HCT116 (cell line): ENCODE measurements at places on chromosomes 5 and 9. TPM values are rescaled to one million over a fixed set of nuclear protein-coding genes. Genes with fewer than 3 reads are reported as not detected.

GRCh38 chr9:72326641-72327040, 38.4 kb downstream of the ZFAND5 start:
- H3K4me3 ChIP-seq = no peak overlapping the region
- H3K27ac ChIP-seq = no peak overlapping the region
- DNase-seq = no peak
- no peaks in the 10 kb centered on the region for H3K36me3 ChIP-seq
- H3K4me1 ChIP-seq = no peaks in the 10 kb centered on the region

GRCh38 chr9:27195191-27195590, 86.2 kb downstream of the TEK start:
- no peak for DNase-seq
- peak overlapping the region; percentile 52; the same call in 1 of the 2 replicates for H3K27ac ChIP-seq
- H3K4me1 ChIP-seq = peaks cover 16% of the 10 kb centered on the region
- H3K27me3 ChIP-seq = no peaks in the 10 kb centered on the region
- no peaks in the 10 kb centered on the region for H3K36me3 ChIP-seq
- H3K4me3 ChIP-seq = no peak overlapping the region

DNA sequence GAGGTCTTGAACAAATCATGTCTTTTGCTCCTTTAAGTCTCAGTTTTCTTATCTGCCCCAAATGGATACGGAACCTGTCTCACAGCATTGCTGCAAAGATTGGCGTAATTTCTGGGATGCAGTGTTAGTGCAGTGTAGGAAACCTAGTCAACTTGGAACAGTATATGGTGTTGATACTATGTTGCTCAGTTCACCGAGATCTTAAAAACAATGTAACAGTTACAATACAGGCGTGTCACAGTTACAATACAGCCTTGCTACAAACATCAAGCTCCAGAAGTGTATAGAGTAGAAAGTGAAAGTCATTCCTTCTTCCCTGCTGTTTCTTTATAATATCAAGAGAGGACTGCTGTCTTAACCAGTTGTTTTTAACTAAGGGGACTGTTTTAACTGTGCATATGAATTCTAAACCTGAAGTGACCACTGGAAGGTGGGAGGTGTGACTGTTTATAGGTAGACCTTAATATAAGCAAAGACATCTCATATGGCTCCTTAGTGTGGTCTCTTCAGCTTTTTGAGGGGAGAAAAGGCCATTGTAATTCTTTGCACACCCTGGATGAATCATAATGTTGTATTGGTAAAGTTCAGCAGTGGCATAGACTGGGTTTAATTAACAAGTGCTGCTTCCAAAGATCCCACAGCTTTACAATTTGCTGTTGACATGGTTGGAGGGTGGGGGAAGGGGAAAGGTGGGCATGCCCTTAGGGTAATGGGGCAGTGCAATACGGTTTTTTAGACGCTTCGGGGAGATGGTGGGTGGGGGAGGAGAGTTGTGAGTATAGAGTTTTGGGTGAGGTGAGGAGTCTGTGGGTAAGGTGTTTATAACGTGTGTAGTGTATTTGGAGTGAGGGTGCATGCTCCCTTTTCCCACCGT, 12.9 kb downstream of the PRRC2B start:
- H3K36me3 ChIP-seq = no peaks in the 10 kb centered on the region; the same call in none of the 2 replicates
- no peak overlapping the region for H3K4me3 ChIP-seq
- no peak for DNase-seq
- no peaks in the 10 kb centered on the region for H3K27me3 ChIP-seq
- H3K27ac ChIP-seq = peak overlapping the region; percentile 9; the same call in 1 of the 2 replicates

- no peak overlapping the region for H3K4me3 ChIP-seq
- H3K36me3 ChIP-seq = no peaks in the 10 kb centered on the region
- no peaks in the 10 kb centered on the region for H3K27me3 ChIP-seq
- H3K27ac ChIP-seq = no peak overlapping the region
- DNase-seq = no peak
These were observed 29.8 kb downstream of the OR2K2 start for GRCh38 chr9:111300140-111300735.

GRCh38 chr9:111752455-111752854, 42.3 kb downstream of the SHOC1 start:
- no peaks in the 10 kb centered on the region for H3K27me3 ChIP-seq
- no peaks in the 10 kb centered on the region for H3K4me1 ChIP-seq
- H3K27ac ChIP-seq = no peak overlapping the region
- no peak overlapping the region for H3K4me3 ChIP-seq

DNA sequence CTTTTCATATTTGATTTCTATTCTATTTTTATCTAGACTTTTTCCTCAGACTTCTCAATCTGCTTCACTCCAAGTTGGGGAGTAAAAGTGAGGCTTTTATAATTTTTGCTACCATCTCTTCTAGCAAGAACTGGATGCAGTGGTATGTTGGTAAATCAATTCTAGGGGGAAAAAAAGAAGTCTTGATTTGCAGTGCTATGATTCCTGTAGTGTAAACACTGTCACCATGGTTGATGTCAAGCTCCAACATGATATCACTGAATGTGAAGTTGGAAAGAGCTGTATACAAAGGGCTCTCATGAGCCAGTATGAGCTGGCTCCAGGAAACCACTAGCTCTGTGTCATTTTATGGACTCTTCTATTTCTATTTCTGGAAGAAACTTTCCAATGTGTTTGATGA, 439.2 kb downstream of the NTRK2 start:
- no peaks in the 10 kb centered on the region for H3K4me1 ChIP-seq
- DNase-seq = no peak
- H3K36me3 ChIP-seq = no peaks in the 10 kb centered on the region

- H3K27ac ChIP-seq = peak overlapping the region; percentile 48; the same call in 1 of the 2 replicates
These were observed 138.9 kb downstream of the RGS3 start for GRCh38 chr9:113602126-113603047.

- no peak overlapping the region for H3K4me3 ChIP-seq
- no peaks in the 10 kb centered on the region for H3K36me3 ChIP-seq
- H3K27me3 ChIP-seq = no peaks in the 10 kb centered on the region
These were observed 629 bp upstream of the CD74 start for GRCh38 chr5:150413176-150413901.

DNA sequence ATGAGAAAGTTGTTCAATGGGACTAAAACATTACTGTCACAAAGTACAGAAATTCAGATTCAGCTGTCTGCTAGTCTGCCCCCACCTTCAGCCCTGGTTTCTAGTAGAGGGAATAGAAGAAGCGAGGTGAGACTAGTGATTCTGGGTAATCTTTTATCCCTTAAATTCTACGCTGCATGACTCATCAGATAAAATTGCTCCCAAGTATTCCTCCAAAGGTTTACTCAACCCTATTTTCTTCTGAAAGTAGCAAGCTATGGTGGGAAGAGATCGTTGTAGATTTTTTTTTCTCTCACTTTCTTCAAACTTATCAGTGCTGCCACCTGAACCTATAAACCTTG, 318.9 kb upstream of the RIOK2 start:
- H3K36me3 ChIP-seq = no peaks in the 10 kb centered on the region
- H3K4me1 ChIP-seq = no peaks in the 10 kb centered on the region
- no peaks in the 10 kb centered on the region for H3K27me3 ChIP-seq
- DNase-seq = no peak
- no peak overlapping the region for H3K4me3 ChIP-seq

DNA sequence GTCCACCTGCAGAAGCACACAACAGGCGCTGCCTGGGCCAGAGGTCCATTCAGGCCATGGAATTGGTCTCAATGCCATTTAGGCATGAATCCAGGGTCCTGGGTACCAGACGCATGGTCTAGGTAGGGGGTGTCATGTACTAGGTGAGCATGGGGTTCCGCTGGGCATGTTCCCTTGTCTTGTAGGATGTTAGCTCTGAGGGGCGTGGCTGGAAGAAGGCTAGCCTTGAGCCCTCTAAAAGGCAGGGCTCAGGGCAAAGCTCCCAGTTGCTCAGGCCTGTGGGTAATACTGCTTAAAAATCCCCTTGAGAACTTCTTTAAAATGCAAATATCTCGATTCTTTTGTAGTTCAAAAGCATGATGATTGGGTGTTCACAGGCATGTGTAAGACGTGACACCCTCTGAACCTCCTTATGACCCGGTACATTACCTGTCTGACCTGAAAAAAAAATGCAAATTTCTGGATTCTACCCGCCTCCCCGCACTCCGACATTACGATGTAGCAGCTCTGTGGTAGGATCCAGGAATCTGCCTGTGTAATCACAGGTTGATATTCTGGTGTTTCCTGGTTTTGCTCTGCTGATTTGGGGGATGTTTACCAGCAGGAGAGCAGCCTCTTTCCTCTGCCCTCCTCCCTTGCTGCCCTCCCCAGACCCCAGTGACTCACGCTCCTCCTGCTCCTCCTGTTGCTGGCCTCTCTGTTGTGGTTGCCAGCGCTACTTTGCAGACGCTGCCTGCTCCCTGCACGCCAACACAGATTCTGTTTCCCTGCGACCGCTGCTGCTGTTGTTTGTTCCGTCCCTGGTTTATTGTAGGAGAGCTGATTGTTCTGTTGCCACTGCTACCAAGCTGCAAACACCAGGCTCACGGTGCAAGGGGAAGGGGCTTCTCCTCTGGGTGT, 5.7 kb downstream of the TMC1 start:
- peaks cover 39% of the 10 kb centered on the region for H3K4me1 ChIP-seq
- H3K36me3 ChIP-seq = no peaks in the 10 kb centered on the region
- no peaks in the 10 kb centered on the region for H3K27me3 ChIP-seq
- peak; percentile 51 for DNase-seq
- H3K27ac ChIP-seq = peak overlapping the region; percentile 49

GRCh38 chr5:78075301-78075700, 219.2 kb downstream of the AP3B1 start:
- DNase-seq = no peak
- no peaks in the 10 kb centered on the region for H3K4me1 ChIP-seq

The NTRK2 gene
- not detected for total RNA-seq

The RABEPK gene
- 48.3 TPM for total RNA-seq

The SELENOP gene
- 11.4 TPM for total RNA-seq

The OGN gene
- 0.15 TPM for total RNA-seq
